ENCODE measurements at places on chromosomes 3 and 15.

GRCh38 chr3:128072454-128073184 lies 20.4 kb downstream of the SEC61A1 start:
- no peak for DNase-seq

DNA sequence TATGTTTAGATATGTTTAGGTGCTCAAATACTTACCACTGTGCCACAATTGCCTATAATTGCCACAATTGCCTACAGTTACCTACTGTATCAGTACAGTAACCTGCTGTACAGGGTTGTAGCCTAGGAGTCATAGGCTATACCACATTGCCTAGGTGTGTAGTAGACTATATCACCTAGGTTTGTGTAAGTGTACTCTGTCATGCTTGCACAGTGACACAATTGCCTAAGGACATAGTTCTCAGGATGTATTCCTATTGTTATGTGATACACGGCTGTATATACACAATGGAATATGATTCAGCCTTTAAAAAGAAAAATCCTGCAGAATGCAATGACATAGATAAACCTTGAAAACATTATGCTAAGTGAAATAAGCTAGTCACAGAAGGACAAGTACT lies 264.8 kb downstream of the RAP2B start:
- no peak for DNase-seq

- DNase-seq: peak; percentile 75
Observed at GRCh38 chr15:41944313-41944940, 27.9 kb downstream of the EHD4 start.

- DNase-seq: no peak
Observed at GRCh38 chr3:184662187-184662586, 49.7 kb downstream of the MAGEF1 start.

DNA sequence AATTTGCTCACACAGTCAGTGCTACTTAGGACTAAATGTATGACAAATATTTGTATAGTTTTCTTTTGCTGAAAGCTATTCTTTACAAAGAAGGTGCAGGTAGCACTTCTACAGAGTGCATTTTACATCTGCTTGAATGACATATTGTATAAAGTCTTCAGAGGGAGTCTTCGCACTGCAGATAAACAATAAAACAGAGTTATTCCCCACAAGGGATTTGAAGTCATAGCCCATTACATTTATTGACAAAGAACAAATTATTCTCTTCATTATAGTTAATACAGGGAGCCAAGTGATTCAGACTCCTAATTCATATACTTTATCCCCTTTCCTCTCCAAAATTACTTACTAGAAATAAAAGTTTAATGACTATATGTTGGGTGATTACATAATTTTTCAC lies 529.7 kb downstream of the EDEM1 start:
- DNase-seq: no peak

DNA sequence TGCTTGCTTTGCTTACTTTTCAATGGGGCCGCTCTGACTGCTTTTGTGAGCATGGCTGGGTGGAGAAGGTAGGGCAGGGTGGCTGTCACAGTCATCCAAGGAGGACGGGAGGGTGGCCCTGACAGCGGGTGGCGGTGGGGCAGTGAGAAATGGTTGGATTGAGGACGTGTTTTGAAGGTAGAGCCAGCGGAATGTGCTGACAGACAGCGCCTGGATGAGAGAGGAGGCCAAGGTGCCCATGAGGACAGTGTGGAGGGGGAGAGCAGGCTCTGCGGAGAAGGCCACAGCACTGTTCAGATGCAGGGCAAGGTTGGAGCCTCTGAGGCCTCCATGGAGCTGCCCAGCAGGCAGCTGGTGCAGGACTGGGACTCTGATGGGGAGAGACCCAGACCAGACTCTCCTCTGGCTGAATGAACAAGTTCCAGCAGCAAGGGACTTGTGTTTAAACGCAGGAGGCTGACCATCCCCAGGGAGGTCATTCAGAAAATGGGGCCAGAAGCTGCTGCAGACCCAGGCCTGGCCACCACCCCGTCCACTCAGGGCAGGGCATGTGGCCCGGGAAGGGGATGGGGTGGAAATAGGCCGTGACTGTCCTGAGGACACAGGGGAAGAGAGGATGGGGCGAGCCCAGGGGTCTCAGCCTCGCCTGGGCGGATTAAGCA lies 120.3 kb upstream of the PRR20G start:
- DNase-seq: no peak

GRCh38 chr15:76391309-76391708 lies 54.7 kb downstream of the ISL2 start:
- DNase-seq: no peak

GRCh38 chr3:113035387-113035982 lies 44.7 kb downstream of the GTPBP8 start:
- DNase-seq: peak; percentile 29

All from fibroblast of the conjunctiva (primary cell).